ENCODE measurements at places on chromosomes 7 and 10.

- DNase-seq = no peak
Measured at GRCh38 chr10:58516119-58516518, 3.4 kb downstream of the BICC1 start.

DNA sequence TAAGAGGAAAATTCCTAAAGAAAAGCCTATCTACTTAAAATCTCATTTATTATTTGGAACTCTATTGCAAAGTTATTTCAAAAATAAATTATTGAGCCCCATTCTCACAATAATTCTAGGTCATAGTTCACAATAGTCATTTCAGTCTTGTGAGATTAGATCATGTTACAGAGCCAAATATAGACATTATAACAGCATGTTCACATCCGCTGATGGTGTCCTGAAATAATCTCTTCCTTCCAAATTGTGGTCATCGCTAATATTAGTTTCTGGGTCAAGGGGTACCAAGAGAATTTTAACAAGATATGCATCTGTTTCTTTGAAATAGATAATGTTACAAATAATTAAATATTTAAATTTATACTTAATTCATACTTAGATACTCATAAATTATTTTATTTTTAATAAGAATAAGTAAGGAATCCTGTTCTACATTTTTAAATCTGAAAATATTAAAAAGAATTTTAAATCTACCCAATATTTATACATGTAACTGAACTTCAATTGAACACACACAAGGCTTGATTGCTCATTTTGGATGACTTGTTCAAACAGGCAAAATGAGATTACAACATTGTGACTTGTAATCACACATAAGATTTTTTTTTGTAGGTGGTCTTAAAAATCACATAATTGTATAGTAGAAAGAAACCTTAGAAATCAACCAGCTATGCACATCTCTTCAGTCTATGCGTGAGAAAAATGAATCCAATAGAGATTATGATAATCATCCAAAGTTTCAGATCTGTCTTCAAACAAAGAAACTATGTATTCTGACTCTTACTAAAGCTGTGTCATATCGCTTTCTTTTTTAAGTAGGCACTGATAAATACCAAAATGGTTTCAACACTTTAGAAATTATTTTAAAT is 13.1 kb downstream of the GNAT3 start:
- DNase-seq = no peak

GRCh38 chr7:100895956-100896731 is 456 bp upstream of the ACHE start:
- no peak for DNase-seq

GRCh38 chr10:78726171-78726570 is 342.6 kb upstream of the ZMIZ1 start:
- DNase-seq = no peak

- DNase-seq = no peak
Measured at GRCh38 chr10:124619802-124620490, 124.2 kb downstream of the FAM53B start.

DNA sequence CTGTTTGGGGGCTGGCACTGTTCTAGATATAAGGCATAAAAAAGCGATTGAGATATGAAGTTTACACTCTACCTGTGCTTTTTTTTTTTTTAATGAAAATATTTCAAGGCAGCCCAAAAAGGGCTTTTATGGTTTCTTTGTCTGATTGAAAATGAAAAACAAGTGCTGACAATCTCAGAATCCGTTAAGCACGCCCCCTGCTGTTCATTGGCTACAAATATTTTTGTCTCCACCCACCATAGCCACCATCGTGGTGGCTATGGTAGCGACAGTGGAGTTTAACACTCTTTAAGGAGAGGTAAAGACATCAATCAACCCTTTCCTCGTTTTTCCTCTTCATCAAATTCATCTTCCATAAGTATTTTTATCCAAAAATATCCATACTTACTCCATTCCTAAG is 94.2 kb downstream of the CD36 start:
- DNase-seq = no peak
